ENCODE measurements at places on chromosomes 2 and 18.
A peak's percentile ranks its signal among the peaks of the same experiment; 100 is the strongest.

- no peaks in the 10 kb centered on the region for H3K27me3 ChIP-seq
- H3K4me1 ChIP-seq, result peaks cover 39% of the 10 kb centered on the region
- peaks cover 15% of the 10 kb centered on the region for H3K36me3 ChIP-seq
These were observed 12.2 kb downstream of the LPIN1 start for GRCh38 chr2:11758647-11759046.

DNA sequence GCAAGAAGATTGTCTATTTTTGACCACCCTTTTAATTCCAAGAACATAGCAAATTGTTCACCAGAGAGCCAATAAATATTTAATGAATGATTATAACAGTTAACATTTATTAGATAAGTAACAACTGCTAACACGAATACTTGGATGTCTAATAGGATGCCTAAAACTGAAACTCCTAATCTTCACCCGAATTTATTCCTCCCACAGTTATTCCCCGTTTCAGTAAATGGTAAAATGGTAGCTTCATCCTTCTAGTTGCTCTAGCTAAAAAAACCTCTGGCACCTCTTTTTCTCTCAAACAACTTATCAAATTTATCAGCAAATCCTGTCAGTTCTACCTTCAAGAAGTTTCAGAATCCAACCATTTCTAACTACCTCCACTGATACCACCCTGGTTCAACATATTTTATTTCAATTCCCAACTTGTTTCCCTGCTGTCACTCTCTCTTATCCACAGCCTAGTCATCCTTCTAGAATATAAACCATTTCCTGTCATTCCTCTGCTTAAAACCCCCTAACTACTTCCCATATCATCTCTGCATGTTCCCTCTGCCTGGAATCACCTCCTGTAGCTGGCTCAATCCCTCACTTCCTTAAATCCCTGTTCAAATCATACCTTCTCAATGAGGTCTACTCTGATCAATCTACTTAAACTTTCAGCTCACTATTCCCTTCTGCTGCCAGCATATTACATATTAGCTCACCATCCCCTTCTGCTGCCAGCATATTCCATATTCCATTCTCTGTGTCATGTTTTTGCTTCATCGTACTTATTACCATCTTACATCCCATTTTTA, 93.8 kb downstream of the ROCK2 start:
- no peaks in the 10 kb centered on the region for H3K36me3 ChIP-seq
- H3K4me3 ChIP-seq, result no peak overlapping the region
- H3K4me1 ChIP-seq, result peaks cover 7% of the 10 kb centered on the region
- DNase-seq, result no peak
- H3K27me3 ChIP-seq, result no peaks in the 10 kb centered on the region
- H3K27ac ChIP-seq, result no peak overlapping the region

GRCh38 chr2:179250848-179251504, 13.7 kb downstream of the SESTD1 start:
- peak; percentile 11 for DNase-seq
- H3K27ac ChIP-seq, result peak overlapping the region; percentile 71
- peaks cover 2% of the 10 kb centered on the region for H3K36me3 ChIP-seq
- H3K27me3 ChIP-seq, result no peaks in the 10 kb centered on the region
- peak overlapping the region; percentile 66 for H3K4me3 ChIP-seq

GRCh38 chr2:224142397-224143312, 103.6 kb upstream of the SERPINE2 start:
- H3K4me1 ChIP-seq, result no peaks in the 10 kb centered on the region
- DNase-seq, result no peak
- peaks cover 21% of the 10 kb centered on the region for H3K27me3 ChIP-seq

GRCh38 chr18:44764863-44765262, 84.2 kb downstream of the SETBP1 start:
- H3K27ac ChIP-seq, result peak overlapping the region; percentile 96
- peaks cover 96% of the 10 kb centered on the region for H3K4me1 ChIP-seq
- H3K4me3 ChIP-seq, result peak overlapping the region; percentile 33
- no peak for DNase-seq
- no peaks in the 10 kb centered on the region for H3K27me3 ChIP-seq
- peaks cover 41% of the 10 kb centered on the region for H3K36me3 ChIP-seq

DNA sequence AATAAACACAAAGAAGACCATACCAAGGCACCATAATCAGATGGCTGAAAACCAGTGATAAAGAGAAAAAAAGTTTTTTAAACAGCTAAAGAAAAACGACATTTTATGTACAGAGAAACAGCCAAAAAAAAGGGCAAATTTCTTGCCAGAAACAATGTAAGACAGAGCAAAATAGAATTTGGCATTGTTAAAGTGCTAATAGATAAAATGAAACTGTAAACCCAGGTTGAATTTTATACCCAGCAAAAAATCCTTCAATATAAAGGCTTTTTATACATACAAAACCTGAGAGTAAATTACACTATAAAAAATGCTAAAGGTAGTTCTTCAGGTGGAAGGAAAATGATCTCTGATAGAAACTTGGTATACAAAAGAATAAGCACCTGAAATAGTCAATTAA, 45.7 kb downstream of the FAM117B start:
- no peak for DNase-seq
- peaks cover 27% of the 10 kb centered on the region for H3K36me3 ChIP-seq
- H3K4me3 ChIP-seq, result no peak overlapping the region
- peaks cover 26% of the 10 kb centered on the region for H3K4me1 ChIP-seq
- H3K27me3 ChIP-seq, result no peaks in the 10 kb centered on the region
- no peak overlapping the region for H3K27ac ChIP-seq

DNA sequence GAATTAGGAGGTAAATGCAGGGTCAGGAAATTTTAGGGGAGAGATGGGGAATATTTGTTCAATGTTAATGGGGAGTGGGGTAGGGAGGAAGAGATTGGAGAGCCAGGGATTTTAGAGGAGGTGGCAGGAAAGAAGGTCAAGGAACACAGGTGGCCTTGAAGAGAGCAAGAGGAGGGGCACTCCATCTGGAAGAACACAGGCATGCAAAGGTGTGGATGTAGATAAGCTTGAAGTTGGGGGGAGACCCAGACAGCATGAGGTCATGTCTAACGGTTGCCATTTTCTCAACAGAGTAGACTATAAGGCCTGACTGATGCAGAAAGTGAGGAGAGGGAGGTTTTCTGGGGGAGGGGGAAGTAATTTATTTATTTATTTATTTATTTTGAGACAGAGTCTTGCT, 77.5 kb downstream of the MAIP1 start:
- no peak overlapping the region for H3K27ac ChIP-seq
- no peaks in the 10 kb centered on the region for H3K36me3 ChIP-seq
- peaks cover 29% of the 10 kb centered on the region for H3K27me3 ChIP-seq
- no peaks in the 10 kb centered on the region for H3K4me1 ChIP-seq

All from naive B cell (primary cell).